NCI-H2081 treated with DMSO at 0.1 percent for 48 hours (cell line): ENCODE measurements at places on chromosomes 4 and X.

DNA sequence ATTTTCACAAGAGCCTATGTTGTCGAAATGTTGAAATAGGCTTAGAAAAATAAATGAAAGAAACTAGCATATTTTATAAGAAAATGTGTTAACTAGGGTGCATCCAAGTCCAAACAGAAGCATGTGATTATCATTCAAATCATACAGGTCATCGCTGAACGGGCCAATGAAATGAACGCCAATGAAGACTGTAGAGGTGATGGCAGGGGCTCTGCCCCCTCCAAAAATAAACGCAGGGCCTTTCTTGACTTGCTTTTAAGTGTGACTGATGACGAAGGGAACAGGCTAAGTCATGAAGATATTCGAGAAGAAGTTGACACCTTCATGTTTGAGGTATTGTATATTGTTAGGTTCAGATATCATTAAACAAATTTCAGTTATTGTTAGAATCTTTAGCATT is 9.6 kb downstream of the CYP4V2 start:
- no peak for DNase-seq

GRCh38 chr4:140955641-140956040 is 177.6 kb downstream of the RNF150 start:
- no peak for DNase-seq

GRCh38 chr4:139629436-139630125 is 36.0 kb upstream of the MGST2 start:
- DNase-seq, result no peak

DNA sequence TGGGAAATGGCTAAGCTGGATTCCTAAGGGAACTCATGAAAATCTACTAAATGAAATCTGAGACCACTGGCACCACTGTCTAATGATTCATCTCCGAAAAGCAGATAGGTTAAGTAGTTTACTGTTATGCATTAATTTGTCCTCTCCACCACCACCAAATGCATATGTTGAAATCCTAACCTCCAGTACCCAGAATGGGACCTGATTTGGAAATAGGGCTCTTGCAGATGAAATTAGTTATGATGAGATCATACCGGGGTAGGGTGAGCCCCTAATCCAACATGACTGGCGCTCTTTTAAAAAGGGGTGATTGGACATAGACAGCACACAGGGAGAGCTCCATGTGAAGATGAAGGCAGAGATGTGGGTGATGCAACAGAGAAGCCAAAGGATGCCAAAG is 124.9 kb upstream of the GUCY1A1 start:
- no peak for DNase-seq
